Urothelium cell line (cell line): ENCODE measurements at places on chromosomes 6 and 20.

- DNase-seq = no peak
Observed at GRCh38 chr20:11814267-11814666, 103.4 kb upstream of the BTBD3 start.

GRCh38 chr6:158284007-158284875 is 28.0 kb upstream of the TULP4 start:
- DNase-seq = no peak

- DNase-seq = no peak
Observed at GRCh38 chr6:10862361-10862760, 19.5 kb downstream of the GCM2 start.

DNA sequence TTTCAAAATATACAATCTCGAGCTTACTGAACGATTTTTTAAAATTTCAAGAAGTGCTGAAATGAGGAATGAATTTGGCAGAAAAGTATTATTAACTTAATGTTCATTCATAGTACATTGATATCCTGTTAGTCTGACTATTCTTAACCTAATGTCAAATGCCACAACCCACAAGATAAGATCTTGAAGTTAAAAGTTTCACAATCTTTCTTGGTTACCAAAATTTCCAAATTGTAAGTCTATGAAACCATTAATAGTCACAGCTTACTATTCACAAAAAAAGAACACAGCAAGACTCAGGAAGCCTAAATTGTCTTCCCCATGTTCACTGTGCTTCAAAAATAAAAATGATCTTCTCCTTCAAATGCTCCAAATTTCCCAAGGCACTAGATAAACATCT is 71.3 kb downstream of the HACE1 start:
- no peak for DNase-seq

- DNase-seq = no peak
Observed at GRCh38 chr6:6788394-6789032, 200.0 kb downstream of the LY86 start.

DNA sequence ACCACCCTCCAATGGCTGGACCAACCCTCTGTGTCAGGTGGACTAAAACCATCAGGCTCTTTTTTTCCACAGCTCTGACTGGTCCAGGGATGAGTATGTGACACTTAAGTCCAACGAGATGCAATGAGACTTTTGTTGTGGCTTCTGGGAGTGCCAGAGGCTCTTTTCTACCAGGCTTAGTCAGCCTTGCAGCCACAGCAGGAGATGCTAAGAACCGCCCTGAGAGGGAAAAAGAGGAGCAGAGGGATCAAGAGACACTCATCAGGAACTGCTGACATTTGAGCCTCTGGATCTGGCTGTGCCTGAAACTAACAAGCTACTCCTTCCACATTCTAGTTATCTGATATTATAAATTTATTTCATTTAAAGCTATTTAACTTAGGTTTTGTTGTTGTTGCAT is 270.9 kb upstream of the SULF2 start:
- no peak for DNase-seq

- no peak for DNase-seq
Observed at GRCh38 chr20:11436113-11436905, 481.4 kb upstream of the BTBD3 start.

DNA sequence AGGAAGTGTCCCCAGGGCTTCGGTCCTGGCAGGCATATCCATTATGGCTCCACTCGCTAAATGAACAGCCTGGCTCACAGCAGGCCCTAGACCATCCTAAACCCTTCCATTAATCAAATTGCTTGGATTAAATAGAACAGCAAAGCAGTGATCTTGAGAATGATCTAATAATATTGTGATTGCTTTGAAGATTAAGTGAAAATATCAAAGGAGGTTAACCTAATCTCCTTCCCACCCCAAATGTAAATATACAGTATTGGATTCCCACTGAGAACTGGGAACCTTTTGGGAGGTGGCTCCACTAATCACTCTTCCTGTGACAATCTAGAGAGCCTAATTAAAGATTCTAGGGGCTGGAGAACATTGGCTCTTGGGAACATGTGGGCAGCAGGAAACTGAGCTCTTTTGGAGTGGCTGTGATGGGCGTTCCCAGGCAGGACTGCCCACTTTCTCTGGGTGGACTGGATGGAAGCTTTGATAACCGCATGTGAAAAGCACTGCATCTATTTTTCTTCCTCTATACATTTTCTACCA is 68.3 kb upstream of the FRMD1 start:
- DNase-seq = no peak

DNA sequence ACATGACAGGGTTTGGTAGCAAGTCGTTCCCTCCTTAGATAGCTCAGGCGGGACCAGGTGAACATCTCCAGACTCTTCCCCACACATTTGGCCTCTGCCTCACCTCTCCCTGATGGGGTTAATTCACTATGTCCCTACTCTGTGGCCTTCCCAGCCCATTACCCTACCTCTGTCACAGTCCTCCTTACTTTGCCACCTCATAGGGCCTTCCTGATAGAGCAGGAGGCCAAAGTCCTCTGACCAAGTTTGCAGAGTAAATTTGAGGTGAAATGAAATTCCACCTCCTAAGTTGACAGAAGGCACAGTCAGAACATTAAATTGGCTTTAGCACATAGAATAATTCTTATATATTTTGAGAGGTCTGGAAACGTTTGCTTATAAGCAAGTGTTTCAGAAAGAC is 53.1 kb upstream of the ARMC2 start:
- no peak for DNase-seq

DNA sequence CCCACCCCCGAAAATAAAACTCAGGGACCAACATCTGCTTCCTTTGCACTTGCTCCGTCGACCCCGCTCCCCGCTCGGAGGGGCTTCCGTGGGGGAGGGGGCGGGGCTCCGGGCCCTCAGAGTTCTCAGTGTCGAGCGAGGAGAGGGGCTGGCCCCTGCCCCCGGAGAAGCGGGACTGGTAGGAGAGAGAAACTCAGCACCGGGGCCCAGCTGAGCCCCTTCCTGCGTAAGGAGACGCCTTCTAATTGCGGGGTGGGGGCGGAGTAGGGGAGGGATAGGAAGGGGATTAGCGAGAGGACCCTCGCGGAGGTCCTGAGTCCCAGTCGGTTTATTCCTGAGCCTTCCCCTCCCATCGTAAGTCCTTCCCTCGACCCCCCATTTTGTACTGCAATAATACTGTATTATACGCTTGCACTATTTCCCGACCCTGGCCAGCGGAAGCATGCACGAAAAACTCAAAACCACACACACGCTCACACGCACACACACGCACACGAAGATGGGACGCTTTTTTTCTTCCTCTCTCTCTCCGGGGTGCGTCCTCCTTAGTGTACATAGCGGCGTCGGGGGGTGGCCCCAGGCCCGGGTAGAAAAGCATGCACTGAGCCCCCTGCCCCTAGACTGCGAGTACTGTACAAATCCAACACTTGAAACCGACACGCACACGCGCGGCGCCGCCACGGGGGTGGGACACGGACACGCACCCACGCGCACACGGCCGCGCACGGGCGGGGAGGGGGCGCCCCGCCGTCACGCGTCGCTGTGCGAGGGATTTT is 22.1 kb upstream of the SLC22A7 start:
- no peak for DNase-seq

GRCh38 chr6:108944707-108945680 is 96.8 kb downstream of the ARMC2 start:
- no peak for DNase-seq

GRCh38 chr6:83403191-83403590 is 27.7 kb downstream of the ME1 start:
- no peak for DNase-seq

DNA sequence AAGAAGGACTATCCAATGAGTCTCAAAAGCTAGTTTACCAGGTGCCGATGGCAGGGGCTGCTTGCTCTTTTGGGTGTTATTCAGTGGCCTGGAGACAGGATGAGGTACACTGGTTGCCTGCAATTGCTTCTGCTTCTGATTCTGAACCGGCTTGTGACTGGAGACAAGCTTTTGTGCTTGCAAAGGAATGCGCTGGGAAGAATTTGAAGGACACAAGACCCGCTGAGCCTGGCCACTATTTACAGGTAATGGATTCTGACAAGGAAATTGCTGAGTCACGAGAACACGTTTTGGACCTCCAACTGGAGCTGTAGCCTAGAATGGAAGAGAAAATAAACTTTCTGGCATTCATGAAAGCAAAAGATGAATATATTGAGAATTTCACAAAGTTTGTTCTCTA is 5.8 kb downstream of the AURKA start:
- no peak for DNase-seq

DNA sequence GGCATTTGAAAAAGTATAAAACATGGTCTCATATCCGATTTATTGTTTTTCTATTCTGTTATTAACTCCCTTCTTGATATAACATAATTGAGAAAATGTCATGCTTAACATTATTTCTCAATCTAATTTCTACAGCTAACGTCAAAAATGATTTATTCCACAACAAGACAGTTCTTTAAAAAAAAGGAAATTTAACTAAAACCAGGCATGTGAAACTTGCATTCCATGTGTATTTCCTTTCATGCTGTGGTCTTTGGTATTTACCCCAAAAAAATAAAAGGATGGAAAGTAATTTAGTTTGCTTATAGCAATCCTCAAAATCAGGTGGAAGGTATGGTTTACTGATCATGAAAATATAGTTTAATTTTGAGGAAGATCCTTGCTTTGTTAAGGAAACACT is 142.8 kb downstream of the COL21A1 start:
- no peak for DNase-seq
